NCI-H345 (cell line): ENCODE measurements at places on chromosomes 1 and 21.
A peak's percentile ranks its signal among the peaks of the same experiment; 100 is the strongest.

- no peak for DNase-seq
Measured at GRCh38 chr1:54283635-54284385, 83.8 kb downstream of the MRPL37 start.

DNA sequence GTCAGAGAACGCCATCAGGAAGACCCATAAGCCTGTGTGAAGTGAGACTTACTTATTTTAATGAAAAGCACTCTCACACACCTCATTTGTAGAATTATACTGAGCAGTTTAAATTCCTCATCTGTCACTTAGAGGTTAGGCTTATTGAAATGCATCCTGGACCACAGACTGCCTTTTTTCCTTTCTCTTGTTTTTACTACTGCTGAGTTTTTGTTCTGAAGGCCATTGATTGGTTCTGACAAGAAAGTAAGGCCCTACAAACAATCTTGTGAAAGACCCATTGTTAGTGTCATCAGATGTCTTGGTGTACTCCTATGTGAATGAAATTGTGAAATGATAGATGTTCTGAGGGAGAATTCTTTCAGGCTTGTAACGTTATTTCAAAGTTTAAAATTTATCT, 1343.3 kb upstream of the ADGRL2 start:
- no peak for DNase-seq

DNA sequence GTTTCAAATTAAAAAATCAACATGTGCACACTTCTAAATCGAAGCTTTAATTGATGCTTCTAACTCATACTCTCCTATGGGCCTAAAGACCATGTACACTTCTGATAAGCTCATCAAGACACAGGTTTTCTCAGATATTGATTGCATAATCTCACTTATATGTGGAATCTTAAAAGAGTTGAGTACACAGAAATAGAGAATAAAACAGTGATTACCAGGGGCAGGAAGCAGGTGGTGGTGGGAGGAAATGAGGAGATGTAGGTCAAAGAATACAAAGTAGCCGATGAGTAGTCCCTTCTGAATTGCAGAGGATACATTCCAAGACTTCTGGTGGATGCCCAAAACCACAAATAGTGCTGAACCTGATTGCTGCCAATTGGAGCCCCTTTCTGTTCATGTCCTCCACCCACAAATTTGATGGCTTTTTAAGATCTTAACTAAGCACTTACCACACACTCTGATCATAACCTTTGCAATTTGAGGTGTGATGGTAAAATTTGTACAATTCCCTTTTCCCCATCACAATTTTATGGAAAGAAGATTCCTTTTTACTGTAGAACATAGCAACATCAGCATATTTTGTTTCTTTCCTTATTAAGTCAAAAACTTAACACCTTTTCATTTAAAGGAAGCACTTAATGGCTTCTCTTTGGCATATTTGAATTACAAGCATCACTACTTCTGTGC, 3.3 kb upstream of the CD1B start:
- no peak for DNase-seq

DNA sequence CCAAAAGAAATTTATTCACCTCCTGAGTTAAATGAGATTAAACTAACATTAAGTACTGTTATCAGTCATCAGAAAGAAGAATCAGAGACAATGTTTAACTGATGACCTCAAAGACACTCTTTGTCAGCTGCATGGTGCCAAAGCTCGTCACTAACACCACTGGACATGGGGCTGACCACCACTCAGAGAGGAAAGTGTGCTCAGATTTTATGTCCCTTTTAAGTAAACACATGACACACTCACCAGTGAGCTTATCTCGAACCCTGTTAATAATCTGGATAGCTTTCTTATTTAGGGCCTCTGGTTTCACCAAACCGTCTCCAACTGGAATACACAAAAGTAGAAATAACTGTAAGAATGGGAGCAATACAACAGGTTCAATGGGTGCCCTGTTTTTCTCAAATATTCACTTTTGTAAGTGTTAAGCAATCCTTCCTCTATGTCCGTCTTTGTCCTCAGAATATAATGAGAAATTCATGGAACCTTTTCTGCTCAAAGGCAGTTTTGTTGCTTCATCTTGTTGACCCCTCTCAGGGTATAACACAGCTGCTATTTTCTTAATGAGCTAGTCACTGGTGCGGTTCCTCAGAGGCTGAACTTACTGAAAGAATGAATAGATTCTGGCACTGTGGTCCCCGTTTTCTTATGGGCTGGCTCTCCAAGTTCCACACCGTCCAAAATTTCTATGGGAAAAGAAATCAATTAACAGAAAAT, 9.5 kb upstream of the EXOSC10 start:
- DNase-seq: no peak

GRCh38 chr1:84492726-84493125, 13.5 kb upstream of the SPATA1 start:
- no peak for DNase-seq

DNA sequence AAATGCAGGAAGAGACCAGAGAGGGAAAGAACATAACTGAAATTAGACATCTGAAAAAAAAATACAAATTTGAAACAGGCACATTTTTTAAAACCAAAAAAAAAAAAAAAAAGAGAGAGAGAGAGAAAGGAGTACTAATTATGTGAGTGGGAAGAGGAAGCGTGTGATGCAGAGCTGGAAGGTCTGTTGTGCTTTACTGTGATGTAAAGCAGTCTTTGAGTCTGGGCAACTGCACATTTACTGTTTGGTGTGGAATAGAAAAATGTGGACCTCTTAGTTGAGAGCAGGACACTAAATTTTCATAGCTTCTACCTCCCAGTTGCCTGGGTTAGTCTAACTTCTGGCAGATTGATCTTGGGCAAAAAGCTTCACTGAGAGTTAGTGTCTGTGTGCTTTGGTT, 16.5 kb downstream of the LHX9 start:
- no peak for DNase-seq

DNA sequence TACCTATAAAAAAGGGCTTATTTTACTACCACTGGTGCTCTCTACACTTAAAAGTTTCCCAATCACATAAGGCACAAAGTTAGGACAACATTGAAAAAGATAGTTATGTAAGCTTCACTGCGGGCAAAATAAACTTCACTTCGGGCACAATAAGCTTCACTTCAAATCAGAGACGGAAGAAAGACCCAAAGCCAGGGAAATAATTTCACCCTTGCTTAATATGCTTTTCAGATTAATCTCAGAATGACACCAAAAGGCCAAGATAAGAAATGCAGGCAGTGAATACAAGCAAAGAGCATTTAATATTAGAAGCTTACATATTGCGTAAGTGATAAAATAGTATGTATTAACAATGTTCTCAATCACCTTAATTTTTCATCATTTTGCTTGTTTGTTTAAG, 444.2 kb downstream of the SETD4 start:
- DNase-seq: no peak

DNA sequence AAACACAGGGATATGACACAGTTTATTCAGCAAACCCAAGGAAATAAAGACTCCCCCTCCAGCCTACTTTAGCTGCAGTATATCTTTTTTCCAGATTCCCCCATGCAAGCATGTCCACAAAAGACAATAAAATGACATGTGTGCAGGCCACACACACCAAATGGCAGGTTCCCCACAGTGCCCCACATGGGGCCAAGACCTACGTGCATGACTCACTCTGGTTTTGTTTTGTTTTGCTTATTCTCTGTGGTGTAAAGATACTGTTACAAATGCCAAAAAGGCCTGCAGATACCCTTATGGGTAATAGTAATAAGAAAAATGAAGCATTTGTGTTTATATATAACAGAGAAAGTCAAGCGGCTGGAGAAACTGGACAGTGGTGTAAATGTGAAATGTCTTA, 71.6 kb downstream of the RD3 start:
- peak; percentile 39 for DNase-seq

DNA sequence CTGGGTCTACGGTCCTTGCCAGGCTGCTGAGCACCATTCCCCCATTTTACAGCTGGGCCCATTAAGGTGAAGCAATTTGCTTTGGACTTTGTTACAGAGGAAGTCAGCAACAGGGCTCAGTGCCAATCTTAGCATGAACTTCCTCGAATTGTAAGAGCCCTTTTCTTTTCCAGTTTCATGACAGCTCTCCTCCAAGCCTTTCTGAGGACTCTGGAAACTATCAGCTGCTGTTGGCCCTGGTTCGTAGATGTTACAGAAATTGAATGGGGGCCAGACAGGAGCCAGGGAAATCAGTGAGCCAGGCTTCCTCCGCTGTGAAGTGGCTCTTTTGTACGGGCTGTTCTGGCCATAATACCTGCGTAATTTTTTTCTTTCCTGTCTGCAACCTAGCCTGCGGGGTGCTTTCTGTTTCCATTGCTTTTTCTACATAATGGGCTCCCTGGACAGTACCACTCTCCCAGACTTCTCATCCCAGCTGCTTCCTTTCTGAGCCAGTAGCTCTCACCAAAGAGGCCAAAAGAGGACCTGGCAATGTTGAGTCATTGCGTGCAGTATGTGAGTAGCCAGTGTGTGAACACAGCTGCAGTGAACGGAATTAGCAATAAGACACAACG, 386.3 kb downstream of the DISC1 start:
- peak; percentile 94 for DNase-seq

- peak; percentile 74 for DNase-seq
Measured at GRCh38 chr1:186985889-186986491, 157.2 kb downstream of the PLA2G4A start.

- no peak for DNase-seq
Measured at GRCh38 chr1:160666079-160666442, 19.2 kb upstream of the SLAMF1 start.

DNA sequence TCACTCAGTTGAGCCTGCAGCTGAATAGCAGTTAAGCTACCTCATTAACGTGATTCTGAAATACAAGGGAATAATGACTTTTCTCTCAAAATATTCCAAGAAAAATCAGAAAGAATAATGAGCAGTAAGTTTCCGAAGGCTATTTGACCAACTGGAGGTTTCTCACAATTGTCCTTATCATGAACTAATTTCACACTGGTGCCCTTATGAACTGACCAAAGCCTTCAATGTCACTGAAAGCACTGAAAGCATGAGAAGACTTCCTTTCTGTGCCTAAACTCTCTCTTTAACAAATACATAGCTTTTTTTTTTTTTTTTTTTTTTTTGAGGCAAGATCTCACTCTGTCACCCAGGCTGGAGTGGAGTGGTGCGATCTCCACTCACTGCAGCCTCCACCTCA, 18.8 kb downstream of the EIF4G3 start:
- DNase-seq: no peak

- DNase-seq: no peak
Measured at GRCh38 chr21:25700741-25701140, 34.0 kb downstream of the ATP5PF start.

GRCh38 chr1:34332996-34333395, 156.3 kb downstream of the C1orf94 start:
- DNase-seq: no peak

- DNase-seq: peak; percentile 97
Measured at GRCh38 chr1:150981177-150981804, 801 bp upstream of the ANXA9 start.

DNA sequence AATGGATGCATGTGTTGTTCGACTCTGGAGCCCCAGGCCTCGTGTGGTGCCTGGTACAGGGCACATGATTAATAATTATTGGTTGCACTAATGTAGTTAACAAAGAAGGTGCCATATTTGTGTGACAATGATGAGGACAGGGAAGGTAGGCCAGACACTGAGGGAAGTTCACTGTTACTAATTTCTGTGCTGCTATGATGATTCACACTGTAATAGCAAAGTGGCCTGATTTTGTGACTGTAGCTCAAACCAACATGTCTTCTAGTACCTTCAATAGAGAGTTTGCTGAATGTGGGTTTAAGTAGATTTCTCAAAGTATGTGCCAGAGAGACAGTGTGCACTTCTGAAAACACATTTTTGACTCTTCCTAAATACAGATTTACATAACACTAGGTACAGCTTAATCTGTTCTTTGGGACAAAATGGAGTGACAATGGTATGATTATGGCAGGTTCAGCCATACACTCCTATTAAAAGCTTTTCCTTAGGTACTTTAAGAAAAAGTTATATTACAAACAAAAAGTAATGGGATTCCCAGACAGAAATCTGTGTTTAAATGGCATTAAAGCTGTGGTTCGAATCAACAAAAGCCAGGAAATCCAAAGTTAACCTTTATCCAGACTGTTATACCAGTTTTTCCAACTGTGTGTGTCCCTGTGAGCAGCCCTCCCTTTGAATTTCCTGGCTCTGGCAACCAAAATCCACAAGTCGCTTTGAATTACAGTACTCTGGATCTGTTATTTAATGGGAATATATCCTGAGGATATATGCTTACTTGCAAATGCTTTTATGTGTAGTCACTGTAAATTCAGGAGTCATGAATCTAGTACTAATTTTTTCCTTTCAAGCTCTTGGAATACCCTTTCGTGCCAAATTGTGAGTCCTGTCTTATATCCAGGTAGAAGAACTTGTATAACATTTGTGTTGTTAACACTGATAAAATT, 277.1 kb upstream of the SGIP1 start:
- no peak for DNase-seq

DNA sequence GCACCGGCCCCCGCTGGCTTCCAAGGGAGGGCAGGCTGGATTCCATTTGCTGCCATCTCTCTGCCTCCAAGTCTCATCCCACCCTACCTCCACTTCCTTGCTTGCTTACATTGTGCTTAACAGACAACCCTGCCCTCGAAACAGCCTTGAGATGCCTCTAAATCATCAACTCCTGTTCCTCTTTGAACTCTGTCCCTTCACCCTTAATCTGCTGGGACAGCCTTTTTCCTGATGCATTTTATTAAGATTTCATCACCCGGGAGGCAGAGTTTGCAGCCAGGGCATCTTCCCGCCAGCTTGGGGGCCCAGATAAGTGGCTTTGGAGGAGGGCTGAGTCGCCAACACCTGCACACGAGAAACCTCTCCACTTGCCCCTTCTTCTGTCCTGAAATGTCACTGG, 192.5 kb downstream of the KAZN start:
- no peak for DNase-seq

GRCh38 chr1:113307771-113308445, 82.4 kb upstream of the MAGI3 start:
- DNase-seq: no peak

GRCh38 chr1:233497679-233498078, 116.2 kb upstream of the KCNK1 start:
- no peak for DNase-seq

DNA sequence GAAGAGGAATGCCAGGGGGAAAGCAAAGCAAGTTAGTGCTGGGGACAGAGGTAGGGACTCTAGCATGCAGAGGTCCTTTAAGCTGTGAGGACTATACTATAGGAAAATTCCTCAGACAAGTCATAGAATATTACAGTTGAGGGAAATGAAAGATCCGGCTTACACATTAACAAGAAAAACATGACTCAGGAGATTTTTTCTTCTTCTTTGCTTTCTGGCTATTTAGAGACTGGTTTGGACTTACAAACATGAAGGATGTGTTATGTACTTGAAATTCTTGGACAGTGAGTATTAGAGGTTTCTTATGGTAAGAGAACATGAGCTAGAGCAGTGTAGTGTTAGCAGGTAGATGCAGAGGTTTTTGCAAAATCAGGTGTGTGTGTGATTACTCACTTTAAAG, 24.9 kb downstream of the USP25 start:
- DNase-seq: no peak

GRCh38 chr1:21436488-21437340, 3.2 kb upstream of the NBPF3 start:
- DNase-seq: peak; percentile 70

- no peak for DNase-seq
Measured at GRCh38 chr1:53409695-53410094, 49.5 kb upstream of the DMRTB1 start.

GRCh38 chr1:183589874-183590243, 400 bp downstream of the NCF2 start:
- no peak for DNase-seq
